ENCODE measurements at places on chromosomes 16 and 17.

DNA sequence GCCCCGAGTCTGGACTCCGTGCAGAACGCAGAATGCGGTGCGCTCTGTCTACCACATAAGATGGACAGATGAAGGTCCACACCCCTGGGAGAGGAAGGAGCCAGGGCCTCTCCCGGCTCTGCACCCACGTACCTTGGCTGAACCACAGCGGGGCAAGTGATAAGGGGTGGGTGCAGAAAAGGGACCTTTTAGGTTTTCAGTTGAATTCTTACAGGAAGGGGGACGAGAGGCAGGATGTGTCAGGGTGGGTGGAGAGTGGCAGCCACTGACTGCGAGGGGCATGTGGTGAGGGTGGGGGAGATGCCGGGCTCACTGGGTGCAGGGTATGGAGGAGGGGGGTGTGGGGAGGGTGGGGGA is 372 bp downstream of the CD300A start:
- no peak for DNase-seq

GRCh38 chr17:32593003-32593402 is 106.2 kb downstream of the CDK5R1 start:
- no peak for DNase-seq

- DNase-seq = no peak
Measured at GRCh38 chr17:81537343-81537855, 9.2 kb downstream of the FSCN2 start.

GRCh38 chr17:39684369-39685192 is 3.3 kb downstream of the PGAP3 start:
- DNase-seq = no peak

- no peak for DNase-seq
Measured at GRCh38 chr16:55282441-55282840, 41.6 kb upstream of the IRX6 start.

DNA sequence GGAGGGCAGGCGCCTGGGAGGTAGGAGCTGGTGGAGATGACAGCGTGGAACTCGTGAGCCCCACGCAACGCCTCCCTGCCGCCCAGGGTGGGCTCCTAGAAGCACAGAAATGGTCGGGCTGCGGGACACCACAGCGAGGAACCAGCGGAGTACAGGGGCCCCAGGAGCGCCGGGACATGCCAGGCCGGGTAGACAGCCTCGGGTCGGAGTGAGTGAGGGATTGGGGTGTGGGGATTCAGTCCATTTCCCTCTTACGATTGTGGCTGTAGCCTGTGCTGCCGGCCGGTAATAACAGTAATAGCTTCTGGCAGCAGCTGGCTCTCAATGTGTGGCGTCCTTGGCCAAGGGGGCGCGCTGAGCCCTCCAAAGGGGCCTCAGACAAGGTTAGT is 12.2 kb upstream of the CES3 start:
- no peak for DNase-seq

DNA sequence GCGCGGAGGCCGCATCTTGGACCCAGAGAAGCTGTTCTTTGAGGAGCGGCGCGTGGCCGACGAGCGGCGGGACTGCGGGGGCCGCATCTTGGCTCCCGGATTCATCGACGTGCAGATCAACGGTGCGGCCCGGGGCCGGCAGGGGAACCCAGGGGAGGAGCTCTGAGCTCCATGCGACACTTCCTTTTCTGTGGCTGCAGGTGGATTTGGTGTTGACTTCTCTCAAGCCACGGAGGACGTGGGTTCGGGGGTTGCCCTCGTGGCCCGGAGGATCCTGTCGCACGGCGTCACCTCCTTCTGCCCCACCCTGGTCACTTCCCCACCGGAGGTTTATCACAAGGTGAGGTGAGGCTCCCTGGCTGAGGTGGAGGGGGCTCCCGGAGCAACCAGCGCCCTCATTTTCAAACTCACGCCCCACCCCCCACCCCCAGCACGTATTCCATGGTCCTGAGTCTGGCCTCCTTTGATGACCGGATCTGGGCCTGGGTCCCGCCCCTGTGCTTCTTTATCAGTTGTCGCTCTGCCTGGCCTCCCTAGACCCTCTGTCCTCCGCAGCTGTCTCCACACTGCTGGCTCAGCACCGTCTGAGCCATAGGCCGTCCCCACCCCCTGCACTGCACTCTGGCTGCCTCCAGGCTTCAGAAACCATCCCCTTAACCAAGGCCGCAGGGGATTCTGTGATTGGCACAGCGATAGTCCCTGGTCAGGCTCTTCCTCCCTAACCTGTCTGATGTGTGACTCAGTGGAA is 787 bp downstream of the AMDHD2 start:
- DNase-seq = no peak

GRCh38 chr17:78450696-78451345 is 72.4 kb downstream of the PGS1 start:
- DNase-seq = no peak

DNA sequence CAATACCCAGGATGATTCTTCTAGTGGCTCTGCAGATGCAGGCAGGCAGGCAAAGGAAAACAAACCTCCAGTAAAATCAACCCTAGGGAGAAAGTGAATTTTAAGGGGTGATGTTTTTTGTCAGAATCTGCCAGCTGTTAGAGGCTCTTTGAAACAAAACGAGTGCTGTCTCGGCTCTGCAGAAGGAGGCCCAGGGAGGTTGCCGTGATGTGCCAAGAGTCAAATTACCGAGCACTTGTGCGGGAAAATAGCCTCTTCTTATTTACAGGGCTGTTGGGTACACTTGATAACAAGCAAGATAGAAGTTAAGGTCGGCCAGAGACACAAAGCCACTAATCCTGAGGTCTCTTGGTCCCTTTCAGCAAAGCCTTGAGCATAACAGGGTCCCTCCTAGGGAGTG is 68.9 kb upstream of the EEF2KMT start:
- DNase-seq = no peak

DNA sequence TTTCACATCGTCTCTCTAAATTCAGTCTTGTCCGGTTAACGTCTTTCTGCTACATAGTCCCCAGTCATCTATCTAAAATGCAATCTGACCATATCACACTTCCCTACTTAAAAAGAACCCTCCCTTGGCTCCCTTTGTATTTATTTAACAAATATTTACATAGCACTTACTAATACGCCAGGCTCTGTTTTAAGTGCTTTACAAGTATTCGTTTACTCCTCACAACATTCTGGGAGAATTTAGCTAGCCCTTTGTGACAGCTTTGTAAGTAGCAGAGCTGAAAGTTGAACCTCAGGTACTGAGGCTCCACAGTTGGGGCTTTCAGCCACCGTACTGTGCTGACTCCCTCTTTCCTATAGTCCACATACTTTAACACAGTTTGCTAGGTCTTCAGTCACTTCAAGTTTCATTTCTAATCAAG is 9.2 kb downstream of the PAFAH1B1 start:
- DNase-seq = no peak

Data from BJ (cell line).